Astrocyte of the spinal cord (primary cell): ENCODE measurements at places on chromosomes 6 and 20.

- no peak for DNase-seq
Observed at GRCh38 chr6:46288835-46289234, 118.1 kb upstream of the ENPP5 start.

DNA sequence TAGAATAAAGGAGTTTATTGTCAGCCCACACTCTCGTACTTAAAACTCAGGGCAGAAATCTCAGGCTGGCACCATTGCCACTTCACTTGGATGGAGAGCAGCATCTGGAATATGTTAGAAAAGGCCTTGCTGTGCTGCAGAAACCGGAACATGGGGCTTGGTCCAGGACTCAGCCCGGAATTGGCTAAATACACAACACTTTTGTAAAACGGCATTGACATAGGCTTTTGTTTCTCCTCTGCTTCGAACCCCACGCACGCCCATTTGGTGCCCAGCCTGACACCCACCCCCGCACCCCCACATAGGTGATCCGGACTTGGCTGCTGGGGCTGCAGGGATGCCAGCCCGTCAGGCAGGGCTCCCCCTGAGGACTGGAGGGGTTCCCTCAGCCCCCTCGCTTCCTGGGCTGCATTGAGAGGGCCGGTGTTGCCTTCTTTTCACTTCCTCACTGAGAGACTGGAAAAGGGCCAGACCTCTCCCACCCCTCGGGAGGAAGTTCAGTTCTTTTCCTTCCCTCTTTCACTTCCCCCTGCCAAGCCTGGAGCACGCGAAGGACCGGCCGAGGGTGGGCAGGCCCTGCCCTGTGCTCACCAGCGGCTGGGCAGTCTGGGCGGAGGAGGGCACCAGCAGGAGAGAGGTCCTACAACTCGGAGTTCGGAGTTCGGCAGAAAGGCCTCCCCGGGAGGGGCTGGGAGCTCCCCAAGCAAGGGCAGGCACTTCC, 17.9 kb upstream of the CST3 start:
- no peak for DNase-seq

- no peak for DNase-seq
Observed at GRCh38 chr6:112470950-112471349, 123.8 kb downstream of the RFPL4B start.

- DNase-seq = no peak
Observed at GRCh38 chr6:105974986-105975385, 111.2 kb upstream of the PRDM1 start.

- no peak for DNase-seq
Observed at GRCh38 chr6:3305831-3306230, 47.1 kb downstream of the PSMG4 start.

- no peak for DNase-seq
Observed at GRCh38 chr20:50658804-50659380, 32.5 kb downstream of the RIPOR3 start.

- peak; percentile 84 for DNase-seq
Observed at GRCh38 chr20:57395111-57395966, 4.1 kb downstream of the RBM38 start.

DNA sequence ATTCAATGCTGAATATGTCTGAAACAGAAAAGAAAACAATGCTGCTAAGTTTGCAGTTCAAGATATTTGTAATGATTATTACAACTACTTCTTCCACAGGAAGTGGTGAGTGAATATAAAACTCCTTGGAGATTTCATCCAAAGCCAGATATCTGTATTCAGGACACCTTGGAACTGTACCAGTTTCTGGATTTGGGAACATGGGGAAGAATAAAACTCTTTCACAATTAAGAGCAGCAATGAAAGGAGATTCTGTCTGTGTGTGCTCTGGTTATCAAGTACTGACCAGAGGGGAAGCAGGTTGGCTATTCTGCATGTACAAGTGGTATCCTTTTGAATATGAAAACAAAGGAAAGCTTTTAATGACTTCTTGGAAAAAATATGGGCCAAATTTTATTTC, 21.1 kb downstream of the ELOVL2 start:
- DNase-seq = no peak

- DNase-seq = no peak
Observed at GRCh38 chr6:142236691-142237090, 65.1 kb upstream of the ADGRG6 start.

DNA sequence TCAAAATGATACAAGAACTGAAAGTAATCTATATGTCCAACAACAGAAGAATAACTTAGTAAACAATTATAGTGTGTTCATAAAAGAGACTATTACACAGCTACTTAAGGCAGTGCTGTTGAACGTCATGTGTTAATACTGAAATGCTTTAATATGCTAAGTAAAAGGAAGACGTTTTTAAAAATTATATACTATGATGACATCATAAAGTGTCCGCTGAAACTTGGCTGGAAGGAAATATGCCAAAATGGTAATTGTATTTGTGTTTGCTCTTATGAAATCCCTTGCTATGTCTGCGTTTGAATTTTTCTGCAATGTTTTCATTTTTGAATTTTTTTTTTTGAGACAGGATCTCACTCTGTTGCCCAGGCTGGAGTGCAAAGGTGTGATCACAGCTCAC, 679.3 kb downstream of the DHX35 start:
- no peak for DNase-seq

GRCh38 chr20:61718361-61719005, 347.2 kb downstream of the TAF4 start:
- no peak for DNase-seq
